ENCODE measurements at places on chromosomes 1 and 21. TPM values are rescaled to one million over a fixed set of nuclear protein-coding genes. Genes with fewer than 3 reads are reported as not detected.

DNA sequence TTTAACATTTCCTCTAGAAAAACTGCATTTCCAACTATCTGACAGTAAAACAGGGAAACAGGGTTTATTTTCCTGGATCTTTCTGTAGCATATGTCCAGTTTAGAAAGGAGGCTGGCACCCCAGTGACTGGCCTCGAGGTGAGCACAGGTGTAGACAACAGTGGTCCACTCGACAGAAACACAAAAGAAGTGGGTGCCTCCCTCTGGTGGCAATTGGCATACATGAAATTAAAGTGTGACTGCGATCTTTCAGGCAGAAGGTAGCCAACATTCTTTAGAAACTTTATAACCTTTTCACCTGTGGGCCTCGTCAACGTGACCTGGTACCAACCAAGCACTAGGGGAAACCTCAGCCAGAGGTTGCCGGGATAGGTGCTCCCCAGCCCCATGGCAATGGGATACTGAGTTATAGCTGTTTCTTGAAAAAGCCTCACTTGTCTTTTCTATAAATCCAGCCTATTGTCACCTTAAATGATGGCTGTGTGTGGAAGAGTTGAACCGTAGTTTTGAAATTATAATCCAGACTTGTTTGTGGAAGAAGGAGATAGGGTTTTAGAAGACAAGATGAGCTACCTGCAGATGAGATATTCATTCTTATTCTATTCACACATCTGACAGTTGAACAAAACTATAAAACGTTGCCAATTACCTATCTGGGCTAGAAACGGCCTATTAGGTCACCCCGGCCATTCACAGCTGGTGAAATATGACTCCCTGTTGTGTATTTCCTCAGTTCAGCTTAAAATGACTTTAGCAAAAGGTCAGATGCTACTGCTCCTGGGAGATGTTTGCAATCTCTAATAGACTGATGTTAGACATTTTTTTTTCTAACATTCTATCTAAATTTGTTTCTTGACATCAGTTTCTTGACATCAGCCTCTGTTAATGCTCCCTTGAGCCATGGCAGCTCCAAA lies 44.3 kb downstream of the PCP4 start:
- ATAC-seq = peak; percentile 89

- ATAC-seq = no peak
Observed at GRCh38 chr1:89737985-89738510, 82.8 kb upstream of the LRRC8D start.

DNA sequence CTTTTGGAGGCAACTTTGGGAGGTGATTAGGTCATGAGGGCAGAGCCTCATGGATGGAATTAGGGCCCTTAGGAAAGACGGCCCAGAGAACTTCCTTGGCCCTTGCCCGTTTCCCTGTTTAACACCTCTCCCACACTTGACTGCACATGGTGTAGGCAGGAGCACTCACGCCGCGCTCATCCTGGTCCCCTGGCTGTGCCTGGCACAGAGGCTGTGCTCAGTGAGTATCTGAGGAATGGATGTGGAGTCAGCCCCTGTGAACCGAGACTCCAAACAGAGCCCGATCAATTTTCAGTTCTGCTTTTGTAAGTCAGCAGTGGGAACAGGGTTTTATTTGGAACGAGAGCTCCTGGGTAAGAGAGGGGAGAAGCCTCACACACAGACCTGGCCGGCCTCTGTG lies 29.8 kb upstream of the ETV3 start:
- ATAC-seq = no peak

GRCh38 chr1:9872430-9873165 lies 37.5 kb downstream of the CTNNBIP1 start:
- ATAC-seq = no peak

DNA sequence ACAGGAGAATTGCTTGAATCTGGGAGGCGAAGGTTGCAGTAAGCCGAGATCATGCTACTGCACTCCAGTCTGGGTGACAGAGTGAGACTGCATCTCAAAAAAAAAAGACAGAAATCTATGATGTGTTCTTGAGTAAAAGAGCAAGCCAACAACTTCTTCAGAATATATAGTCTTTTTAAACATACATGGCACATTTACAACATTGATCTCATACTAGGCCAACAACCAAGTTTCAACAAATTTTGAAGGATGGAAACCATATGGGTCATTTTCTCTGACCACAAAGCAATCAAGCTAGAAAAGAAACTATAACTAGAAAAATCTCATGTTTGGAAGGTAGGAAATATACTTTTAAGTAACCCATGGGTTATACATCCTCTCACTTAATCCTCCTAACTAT lies 38.3 kb downstream of the PAFAH2 start:
- ATAC-seq = no peak

- peak; percentile 71 for ATAC-seq
Observed at GRCh38 chr1:160675641-160676410, 29.0 kb upstream of the SLAMF1 start.

DNA sequence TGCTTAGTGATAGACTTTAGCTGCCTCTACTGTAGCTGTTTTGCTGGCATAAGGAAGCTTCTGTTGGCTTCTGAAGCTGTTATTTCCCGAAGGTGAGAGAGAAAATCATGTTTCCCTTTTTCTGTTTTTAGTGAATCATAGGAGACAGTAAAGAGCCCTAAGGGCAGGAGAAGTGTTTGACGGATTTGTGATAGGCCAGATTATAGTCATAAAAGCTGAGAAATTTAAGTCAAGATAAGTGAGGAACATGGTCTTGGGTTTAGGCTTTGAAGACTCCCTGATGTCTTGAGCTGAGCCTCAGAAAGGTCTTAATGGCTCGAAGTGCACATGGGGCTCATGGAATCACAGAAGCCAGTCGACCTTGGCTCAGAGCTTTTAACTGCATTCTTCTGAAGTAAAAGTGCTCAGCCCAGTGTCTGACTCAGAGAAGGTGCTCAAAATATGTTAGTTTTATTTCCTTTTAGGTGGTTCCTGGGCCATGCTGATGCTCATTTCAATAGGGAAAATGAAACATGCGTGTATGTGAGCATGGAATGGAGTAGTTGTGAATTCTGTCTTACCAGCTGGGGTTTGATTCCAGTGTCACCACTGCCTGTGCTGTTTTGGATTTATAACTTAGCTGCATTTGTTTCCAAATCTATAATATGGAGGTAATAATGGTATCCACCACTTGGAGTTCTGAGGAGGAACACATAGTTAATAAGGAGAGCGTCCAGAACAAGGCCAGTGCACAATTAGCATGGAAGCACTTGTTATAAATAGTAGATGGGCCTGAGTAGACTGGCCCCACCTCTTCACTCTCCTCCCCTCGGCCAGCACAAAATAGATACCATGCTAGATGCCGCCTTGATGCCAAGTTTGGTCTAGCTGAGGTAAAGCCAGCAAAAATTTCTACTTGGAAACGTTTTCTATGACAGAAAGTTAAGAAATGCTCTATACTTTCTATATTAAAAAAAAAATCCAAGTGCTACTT lies 99.2 kb downstream of the C1orf21 start:
- no peak for ATAC-seq

DNA sequence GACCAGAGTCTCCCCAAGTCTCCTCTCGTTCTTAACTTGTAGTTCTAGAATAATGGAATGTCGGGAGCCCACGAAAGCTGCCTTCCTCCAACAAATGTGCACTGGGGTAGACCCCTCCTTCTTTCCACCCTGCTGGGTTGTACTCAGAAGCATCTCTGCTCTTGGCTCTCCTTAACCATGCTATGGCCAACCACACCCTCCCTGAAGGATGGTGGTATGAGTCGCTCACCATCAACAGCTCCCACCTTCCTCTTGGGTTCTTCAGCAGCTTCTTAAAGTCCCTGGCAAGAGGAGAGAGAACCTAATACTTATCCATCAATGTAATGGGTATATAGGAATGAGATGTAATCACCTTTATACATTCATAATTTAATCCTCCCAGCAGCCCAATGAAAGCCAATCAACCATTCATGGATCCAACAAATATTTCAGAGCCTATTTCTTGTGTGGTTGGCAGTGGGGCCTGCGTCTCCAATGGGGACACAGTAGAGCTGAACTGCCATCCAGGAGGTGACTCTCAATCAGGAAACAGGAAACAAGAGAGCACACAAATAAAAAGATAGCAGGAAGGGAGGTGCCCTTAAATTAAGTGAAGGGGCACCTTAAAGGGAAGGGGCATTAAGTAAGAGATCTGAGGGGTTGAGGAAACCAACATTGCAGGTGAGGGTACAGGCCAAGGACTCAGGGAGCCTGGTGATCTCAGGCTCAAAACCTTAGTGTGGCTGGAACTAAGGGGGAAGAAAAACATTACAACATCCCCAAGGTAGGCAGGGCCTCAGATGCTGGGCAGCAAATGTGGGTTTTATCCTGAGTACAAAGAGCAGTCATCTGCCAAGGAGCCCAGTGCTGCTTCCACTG lies 64.4 kb upstream of the ETS2 start:
- no peak for ATAC-seq

GRCh38 chr21:44617071-44617501 lies 5.2 kb downstream of the KRTAP10-8 start:
- no peak for ATAC-seq

GPR153 gene
- 14.9 TPM for total RNA-seq

GRCh38 chr1:180498594-180498993 lies 3.8 kb downstream of the ACBD6 start:
- no peak for ATAC-seq

GJA8 gene
- total RNA-seq = not detected

DNA sequence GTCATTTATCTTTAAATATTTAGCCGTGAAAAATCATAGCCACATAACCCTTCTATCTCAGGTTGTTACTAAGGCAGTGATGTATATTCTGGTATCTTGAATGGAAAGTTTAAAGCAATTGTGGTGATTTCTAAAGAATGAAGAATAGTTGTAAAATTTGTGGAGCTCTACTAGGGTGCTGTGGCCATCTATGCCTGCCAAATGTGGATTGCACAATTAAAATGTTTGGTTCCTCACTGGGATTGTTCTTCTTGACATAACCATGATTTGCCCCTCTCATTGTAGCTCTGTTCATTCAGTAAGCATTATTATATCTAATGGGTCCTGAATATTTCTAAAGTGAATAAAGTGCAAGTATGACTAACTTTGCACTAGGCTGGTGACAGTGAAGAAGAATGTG lies 50.1 kb downstream of the AK4 start:
- ATAC-seq = no peak

DNA sequence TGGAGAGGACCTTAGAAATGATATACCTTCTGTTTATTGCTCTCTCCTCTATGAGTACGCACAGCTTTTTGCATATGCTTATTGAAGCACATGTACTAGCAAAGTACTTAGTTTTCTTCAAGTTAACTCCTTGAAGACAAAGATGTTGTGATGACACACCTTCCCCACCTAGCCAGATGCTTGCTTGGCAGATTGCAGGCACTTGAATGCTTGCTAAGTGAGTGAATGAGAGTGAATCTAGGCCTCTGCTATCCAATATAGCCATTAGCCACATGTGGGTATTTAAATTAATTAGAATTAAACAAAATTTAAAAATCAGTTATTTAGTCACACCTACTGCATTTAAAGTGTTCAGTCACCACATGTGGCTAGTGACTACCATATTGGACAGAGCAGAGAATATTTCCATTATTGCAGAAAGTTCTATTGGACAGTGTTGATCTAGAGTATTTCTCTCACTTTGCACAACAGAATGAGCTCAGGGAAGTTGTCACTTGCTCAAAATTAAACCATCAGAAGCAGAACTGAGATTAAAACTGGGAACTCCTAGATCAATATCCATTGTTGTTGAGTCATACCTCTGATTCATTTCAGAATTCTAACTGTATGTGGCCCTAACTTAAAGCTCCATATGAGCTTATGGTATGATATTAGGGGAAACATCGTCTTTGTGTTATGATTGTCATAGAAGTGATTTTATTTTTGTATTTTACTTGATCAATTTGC lies 8.6 kb upstream of the EEIG2 start:
- ATAC-seq = no peak

GPR3 gene
- total RNA-seq = 2.6 TPM

GUCA2A gene
- not detected for total RNA-seq

SERPINC1 gene
- 0.32 TPM for total RNA-seq

KRTAP12-1 gene
- total RNA-seq = not detected

NR1I3 gene
- total RNA-seq = 3.2 TPM

TNFSF18 gene
- 0.23 TPM for total RNA-seq

CD34 gene
- total RNA-seq = 0.20 TPM

- ATAC-seq = no peak
Observed at GRCh38 chr1:99811747-99812146, 38.4 kb upstream of the AGL start.

PDC gene
- 1.4 TPM for total RNA-seq

GRCh38 chr1:53138991-53139884 lies 3.2 kb downstream of the SLC1A7 start:
- ATAC-seq = no peak

GRCh38 chr21:32994305-32994704 lies 31.4 kb upstream of the OLIG2 start:
- no peak for ATAC-seq

GRCh38 chr1:247409869-247410544 lies 6.0 kb upstream of the NLRP3 start:
- no peak for ATAC-seq

All from motor neuron (in vitro differentiated cells).